ENCODE measurements at places on chromosomes 11 and 22. TPM values are rescaled to one million over a fixed set of nuclear protein-coding genes. Genes with fewer than 3 reads are reported as not detected.

UBE2L3 gene
- 58.1 TPM for total RNA-seq

GRCh38 chr11:15169815-15170551 lies 55.3 kb downstream of the INSC start:
- peak; percentile 16 for DNase-seq
- no peak overlapping the region for H3K27ac ChIP-seq
- no peaks in the 10 kb centered on the region for H3K27me3 ChIP-seq

ADM gene
- 10.7 TPM for total RNA-seq

GRCh38 chr11:9868641-9869040 lies 204.8 kb downstream of the SWAP70 start:
- DNase-seq, result no peak
- no peak overlapping the region for H3K4me3 ChIP-seq
- H3K27ac ChIP-seq, result no peak overlapping the region
- 0 out of 2 replicates have a peak, but pooled peaks cover 4% of the 10 kb centered on the region for H3K4me1 ChIP-seq
- no peaks in the 10 kb centered on the region for H3K36me3 ChIP-seq
- no peaks in the 10 kb centered on the region for H3K27me3 ChIP-seq

KRTAP5-11 gene
- not detected for total RNA-seq

DNA sequence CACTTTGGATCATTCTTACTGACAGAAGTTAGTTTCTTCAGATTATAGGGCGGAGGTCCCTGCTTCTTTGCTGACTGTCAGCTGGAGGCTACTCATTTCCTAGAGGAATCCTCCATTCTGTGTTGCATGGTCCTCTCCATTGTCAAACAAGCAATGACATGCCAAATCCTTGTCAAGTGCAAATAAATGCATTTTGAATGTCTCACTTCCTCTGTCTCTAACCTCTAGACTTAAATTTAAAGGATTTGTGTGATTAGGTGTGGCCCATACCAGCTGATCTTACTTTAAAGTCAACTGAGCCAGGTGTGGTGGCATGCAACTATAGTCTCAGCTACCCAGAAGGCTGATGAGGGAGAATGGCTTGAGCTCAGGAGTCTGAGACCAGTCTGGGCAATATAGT lies 458.4 kb upstream of the CCDC179 start:
- H3K4me3 ChIP-seq, result no peak overlapping the region
- no peaks in the 10 kb centered on the region for H3K27me3 ChIP-seq
- H3K27ac ChIP-seq, result no peak overlapping the region
- no peak for DNase-seq
- no peaks in the 10 kb centered on the region for H3K36me3 ChIP-seq

DNAL4 gene
- 8.0 TPM for total RNA-seq

GRCh38 chr11:45653277-45653676 lies 12.1 kb downstream of the CHST1 start:
- H3K27me3 ChIP-seq, result peaks cover 47% of the 10 kb centered on the region
- no peak overlapping the region for H3K27ac ChIP-seq
- DNase-seq, result no peak
- no peak overlapping the region for H3K4me3 ChIP-seq

GRCh38 chr11:61774411-61774810 lies 18.0 kb downstream of the TMEM258 start:
- peaks cover 18% of the 10 kb centered on the region for H3K36me3 ChIP-seq
- peaks cover 35% of the 10 kb centered on the region for H3K4me1 ChIP-seq
- DNase-seq, result no peak
- H3K4me3 ChIP-seq, result no peak overlapping the region

DNA sequence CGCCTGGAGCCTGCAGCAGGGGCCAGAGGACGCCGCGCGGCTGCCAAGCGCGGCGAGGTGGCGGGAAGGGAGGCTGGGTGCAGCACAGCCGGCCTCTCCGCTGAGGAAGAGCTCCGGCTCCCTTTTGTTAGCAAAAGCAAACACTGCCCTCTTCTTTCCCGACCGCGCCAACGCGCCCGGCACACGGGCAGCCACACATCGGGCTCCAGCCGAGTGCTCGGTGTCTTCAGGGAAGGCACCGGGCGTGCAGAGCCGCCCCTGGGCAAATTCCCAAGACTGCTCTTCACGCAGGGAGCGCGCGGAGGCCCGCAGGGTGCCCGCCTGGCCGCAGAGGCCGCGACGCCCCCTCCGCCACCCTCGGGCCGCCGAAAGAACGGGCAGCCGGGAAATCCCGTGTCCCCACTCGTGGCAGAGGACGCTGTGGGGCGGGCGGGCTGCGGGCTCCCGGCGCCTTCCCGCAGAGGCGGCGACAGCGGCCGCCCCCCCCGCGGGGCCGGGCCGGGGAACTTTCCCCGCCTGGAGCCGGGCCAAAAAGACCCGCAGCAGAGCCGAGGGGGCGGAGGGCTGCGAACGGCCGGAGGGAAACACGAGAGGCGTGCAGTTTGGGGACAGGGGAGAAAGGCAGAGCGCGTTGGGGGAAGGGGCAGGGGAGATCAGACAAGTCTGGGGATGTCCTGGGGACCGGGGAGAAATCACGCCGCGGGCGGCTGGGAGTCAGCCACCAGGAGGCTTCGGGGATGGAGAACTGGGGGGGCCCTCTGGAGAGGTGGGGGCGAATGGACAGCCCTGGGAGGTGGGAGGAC lies 931 bp downstream of the CADM1 start:
- H3K4me1 ChIP-seq, result peaks cover 33% of the 10 kb centered on the region
- H3K4me3 ChIP-seq, result peak overlapping the region; percentile 89
- H3K36me3 ChIP-seq, result no peaks in the 10 kb centered on the region
- no peaks in the 10 kb centered on the region for H3K27me3 ChIP-seq

GRCh38 chr11:91239359-91239758 lies 985.3 kb upstream of the FAT3 start:
- DNase-seq, result no peak
- H3K36me3 ChIP-seq, result no peaks in the 10 kb centered on the region
- H3K27me3 ChIP-seq, result no peaks in the 10 kb centered on the region
- no peak overlapping the region for H3K4me3 ChIP-seq

- DNase-seq, result no peak
- H3K4me3 ChIP-seq, result peak overlapping the region; percentile 45
- peaks cover 23% of the 10 kb centered on the region for H3K4me1 ChIP-seq
- H3K27ac ChIP-seq, result peak overlapping the region; percentile 11
- no peaks in the 10 kb centered on the region for H3K27me3 ChIP-seq
These were observed 41.4 kb upstream of the ZBED5 start for GRCh38 chr11:10899121-10899830.

DNA sequence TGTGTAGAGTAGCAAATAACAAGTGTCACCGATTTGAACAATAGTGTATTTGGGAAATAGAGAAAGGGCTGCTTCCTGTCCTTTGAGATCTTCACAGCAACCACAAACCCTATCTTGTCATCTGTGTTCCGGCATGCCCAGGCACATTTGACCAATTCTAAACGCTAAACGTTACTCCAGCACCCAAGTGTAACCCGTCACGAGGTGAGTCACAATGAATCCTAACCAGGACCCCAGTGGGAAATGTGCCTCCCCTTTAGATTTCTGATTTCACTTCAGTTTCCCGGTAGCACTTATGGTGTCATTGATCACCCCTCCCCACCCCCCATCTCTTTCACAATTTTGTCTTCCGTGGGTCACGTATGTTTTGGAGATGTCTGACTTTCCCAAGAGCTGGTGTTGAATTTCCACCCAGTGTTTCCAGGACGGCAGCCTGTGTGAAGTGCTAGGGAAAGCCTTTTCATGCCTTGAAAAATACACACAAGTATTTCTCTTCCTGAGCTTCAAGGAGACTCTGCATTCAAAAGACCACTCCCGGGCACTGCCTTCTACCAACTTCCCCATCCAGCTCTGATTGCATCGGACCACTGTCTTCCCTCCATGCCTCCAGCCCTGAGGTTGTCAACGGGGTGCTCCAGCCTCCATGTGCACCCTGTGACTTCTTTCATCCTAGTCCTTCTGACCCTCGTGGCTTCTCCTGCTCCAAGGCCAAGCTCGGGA lies 10.5 kb upstream of the C11orf24 start:
- H3K27me3 ChIP-seq, result no peaks in the 10 kb centered on the region
- no peaks in the 10 kb centered on the region for H3K36me3 ChIP-seq
- H3K27ac ChIP-seq, result no peak overlapping the region
- no peak overlapping the region for H3K4me3 ChIP-seq
- peaks cover 14% of the 10 kb centered on the region for H3K4me1 ChIP-seq
- no peak for DNase-seq

PTPRJ gene
- 1.0 TPM for total RNA-seq

DNA sequence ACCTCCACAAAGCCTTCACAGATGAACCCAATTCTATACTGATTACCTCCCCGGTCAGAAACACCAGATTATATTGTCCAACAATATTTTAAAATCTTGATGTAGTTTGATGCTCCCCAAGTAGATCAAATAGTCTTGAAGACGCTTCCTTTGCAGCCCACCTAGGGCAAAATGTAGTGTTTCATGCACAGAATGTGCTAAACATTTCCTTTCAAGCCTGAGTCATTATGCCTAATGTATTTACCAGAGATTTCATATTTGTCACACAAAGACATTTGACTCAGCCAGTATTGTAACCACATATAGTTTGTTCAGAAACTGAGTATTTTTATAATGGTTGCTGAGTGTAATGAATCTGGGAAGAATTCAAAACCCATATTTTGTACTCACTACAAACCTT lies 1396.8 kb downstream of the LRRC4C start:
- no peak for DNase-seq
- no peaks in the 10 kb centered on the region for H3K27me3 ChIP-seq
- no peaks in the 10 kb centered on the region for H3K4me1 ChIP-seq
- H3K27ac ChIP-seq, result no peak overlapping the region
- no peaks in the 10 kb centered on the region for H3K36me3 ChIP-seq

GRCh38 chr22:46117206-46118199 lies 32.8 kb upstream of the PPARA start:
- no peak for DNase-seq
- H3K27me3 ChIP-seq, result peaks cover 4% of the 10 kb centered on the region
- no peak overlapping the region for H3K27ac ChIP-seq
- H3K4me1 ChIP-seq, result peaks cover 34% of the 10 kb centered on the region
- no peak overlapping the region for H3K4me3 ChIP-seq

- peak overlapping the region; percentile 20 for H3K27ac ChIP-seq
- H3K4me3 ChIP-seq, result no peak overlapping the region
- DNase-seq, result no peak
- peaks cover 88% of the 10 kb centered on the region for H3K4me1 ChIP-seq
- H3K36me3 ChIP-seq, result peaks cover 37% of the 10 kb centered on the region
- no peaks in the 10 kb centered on the region for H3K27me3 ChIP-seq
These were observed 4.6 kb downstream of the CARD10 start for GRCh38 chr22:37514526-37515051.

LRRC74B gene
- total RNA-seq, result not detected

- no peak overlapping the region for H3K4me3 ChIP-seq
- H3K4me1 ChIP-seq, result no peaks in the 10 kb centered on the region
- DNase-seq, result no peak
- H3K36me3 ChIP-seq, result no peaks in the 10 kb centered on the region
- H3K27me3 ChIP-seq, result no peaks in the 10 kb centered on the region
These were observed 494.8 kb downstream of the MN1 start for GRCh38 chr22:27306771-27307170.

- H3K27ac ChIP-seq, result peak overlapping the region; percentile 96
- H3K36me3 ChIP-seq, result peaks cover 5% of the 10 kb centered on the region
- DNase-seq, result no peak
- no peaks in the 10 kb centered on the region for H3K27me3 ChIP-seq
- H3K4me1 ChIP-seq, result peaks cover 71% of the 10 kb centered on the region
- peak overlapping the region; percentile 91 for H3K4me3 ChIP-seq
These were observed 734 bp upstream of the TMEM123 start for GRCh38 chr11:102453302-102453695.

GRCh38 chr22:41524809-41525449 lies 19.3 kb downstream of the POLR3H start:
- peaks cover 51% of the 10 kb centered on the region for H3K36me3 ChIP-seq
- no peak for DNase-seq
- no peak overlapping the region for H3K4me3 ChIP-seq
- no peak overlapping the region for H3K27ac ChIP-seq
- no peaks in the 10 kb centered on the region for H3K27me3 ChIP-seq

GRCh38 chr11:110455718-110456117 lies 26.0 kb downstream of the FDX1 start:
- no peak for DNase-seq
- H3K27ac ChIP-seq, result no peak overlapping the region
- H3K4me3 ChIP-seq, result no peak overlapping the region
- peaks cover 10% of the 10 kb centered on the region for H3K36me3 ChIP-seq
- H3K4me1 ChIP-seq, result no peaks in the 10 kb centered on the region

P2RY2 gene
- 3.0 TPM for total RNA-seq

GRCh38 chr11:92123540-92123939 lies 101.1 kb upstream of the FAT3 start:
- H3K36me3 ChIP-seq, result no peaks in the 10 kb centered on the region
- no peak overlapping the region for H3K4me3 ChIP-seq
- DNase-seq, result no peak
- H3K27me3 ChIP-seq, result no peaks in the 10 kb centered on the region
- H3K4me1 ChIP-seq, result no peaks in the 10 kb centered on the region

GRCh38 chr11:67648140-67648795 lies 2.3 kb downstream of the ACY3 start:
- peaks cover 26% of the 10 kb centered on the region for H3K4me1 ChIP-seq
- H3K4me3 ChIP-seq, result no peak overlapping the region

Measured in HepG2 (cell line).